Urinary bladder (tissue), 4 donors: ENCODE measurements at places on chromosomes 12 and 14.

GRCh38 chr12:59407799-59408198, 188.0 kb upstream of the SLC16A7 start:
- no peak for DNase-seq

- no peak for DNase-seq
These were observed 37.2 kb downstream of the CACNA2D4 start for GRCh38 chr12:1881301-1881700.

DNA sequence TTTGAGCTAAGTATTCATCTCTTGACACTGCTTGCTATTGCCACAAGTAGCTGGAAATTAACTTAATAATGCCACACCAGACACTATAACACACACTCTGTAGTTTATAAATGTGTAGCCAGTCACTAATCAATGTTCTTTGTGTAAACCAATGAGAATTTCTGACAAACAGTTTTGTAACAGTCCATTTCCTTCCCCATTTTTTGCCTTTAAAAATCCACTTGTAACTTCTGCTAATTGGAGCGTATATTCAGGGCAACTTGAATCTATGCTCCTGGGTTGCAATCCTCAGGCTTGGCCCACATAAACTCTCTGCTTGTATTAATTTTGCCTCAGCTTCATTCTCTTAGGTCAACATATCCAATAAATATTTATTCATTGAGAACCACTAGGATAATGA, 125.0 kb upstream of the DHRS4 start:
- no peak for DNase-seq

DNA sequence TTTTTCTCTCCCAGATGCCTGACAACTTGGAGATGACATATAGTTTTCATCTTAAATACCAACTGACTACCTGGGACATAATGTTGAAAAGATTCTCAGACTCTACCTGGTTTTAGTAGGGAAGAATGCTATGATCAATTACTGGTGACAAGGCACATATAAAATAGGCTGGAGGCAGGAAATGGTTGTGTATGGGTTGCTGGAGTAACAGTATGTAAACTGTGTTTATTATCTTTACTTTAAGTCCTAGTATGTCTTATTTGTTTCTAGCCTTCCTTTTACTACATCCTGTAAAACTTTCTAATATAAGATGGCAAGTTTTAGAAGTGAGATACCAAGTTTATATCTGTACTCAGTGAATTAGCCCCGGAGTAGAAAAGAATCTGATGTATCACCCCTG, 98.1 kb downstream of the NUBPL start:
- DNase-seq: peak; percentile 11

- DNase-seq: no peak
These were observed 88.8 kb downstream of the FUT8 start for GRCh38 chr14:65501328-65501727.

- DNase-seq: no peak
These were observed 663.4 kb upstream of the MIS18BP1 start for GRCh38 chr14:45916340-45916953.

GRCh38 chr14:105931808-105932483, 405.6 kb downstream of the TMEM121 start:
- DNase-seq: no peak

GRCh38 chr12:84757978-84758377, 154.6 kb downstream of the SLC6A15 start:
- no peak for DNase-seq

- DNase-seq: no peak
These were observed 288.2 kb upstream of the TMPO start for GRCh38 chr12:98227162-98227561.

GRCh38 chr12:49091056-49091835, 3.4 kb downstream of the DHH start:
- no peak for DNase-seq

DNA sequence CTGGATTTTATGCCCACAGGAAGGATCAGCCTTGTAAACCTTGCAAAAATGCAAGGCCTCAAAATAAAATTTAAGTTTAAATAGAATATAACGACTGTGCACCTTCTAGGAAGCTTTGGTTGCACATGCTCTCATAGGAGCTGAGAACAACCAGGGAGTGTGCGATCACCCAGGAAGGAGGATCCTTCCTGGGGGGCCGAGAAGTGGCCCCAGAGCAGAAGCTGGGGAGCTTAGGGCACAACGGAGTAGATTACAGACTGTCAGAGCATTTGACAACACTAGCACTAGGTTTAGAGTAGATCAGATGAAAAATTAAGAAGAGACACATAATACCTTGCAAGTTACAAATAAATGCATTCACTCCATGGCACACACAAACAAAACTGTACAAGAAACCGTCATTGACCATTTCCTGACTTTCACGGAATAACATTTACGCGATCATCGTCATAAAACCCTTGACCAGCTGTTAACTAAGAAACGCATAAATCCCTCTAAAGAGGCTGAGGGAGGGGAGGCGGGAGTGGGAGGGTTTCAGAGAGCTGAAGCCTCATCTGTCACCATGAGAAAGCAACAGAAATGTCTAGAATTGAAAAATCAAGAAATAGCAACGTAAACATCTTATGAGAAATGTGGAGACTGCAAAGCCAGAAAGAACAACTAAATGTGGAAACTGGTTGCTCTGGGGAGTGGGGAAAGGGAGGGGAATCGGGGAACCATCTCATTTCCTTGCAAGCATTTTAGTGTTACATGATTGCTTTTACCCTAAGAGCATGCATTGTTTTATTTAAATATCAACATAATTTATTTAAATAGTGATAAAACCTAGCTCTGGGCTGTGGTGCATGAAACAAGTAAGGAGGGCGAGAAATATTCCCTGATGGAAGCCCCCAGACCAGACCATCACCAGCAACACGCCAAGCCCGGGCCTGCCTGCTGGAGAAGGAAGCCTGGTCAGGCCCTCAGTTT, 13.1 kb upstream of the CCDC85C start:
- no peak for DNase-seq

GRCh38 chr12:11968048-11968383, 102.7 kb upstream of the BCL2L14 start:
- DNase-seq: no peak

DNA sequence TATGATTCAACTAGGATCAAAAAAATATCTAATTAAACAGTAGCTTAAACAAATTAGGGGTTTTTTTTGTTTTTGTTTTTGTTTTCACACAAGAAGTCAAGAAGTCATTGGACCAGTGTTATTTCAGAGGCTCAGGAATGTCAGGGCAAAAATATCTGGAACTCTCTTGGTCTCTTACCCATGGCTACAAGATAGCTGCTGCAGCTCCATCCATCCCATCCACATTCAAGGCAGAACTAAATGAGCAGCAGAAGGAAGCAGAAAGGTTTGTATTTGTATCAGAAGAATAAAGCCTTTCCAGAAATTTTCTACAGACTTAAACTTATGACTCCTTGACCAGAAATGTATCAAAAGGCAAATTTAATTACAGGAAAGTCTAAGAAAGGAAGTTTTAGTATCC, 33.8 kb upstream of the BCL2L14 start:
- DNase-seq: no peak

- no peak for DNase-seq
These were observed 111.8 kb downstream of the KIF26A start for GRCh38 chr14:104250175-104250574.

GRCh38 chr14:31687726-31688125, 126.5 kb downstream of the NUBPL start:
- DNase-seq: no peak

DNA sequence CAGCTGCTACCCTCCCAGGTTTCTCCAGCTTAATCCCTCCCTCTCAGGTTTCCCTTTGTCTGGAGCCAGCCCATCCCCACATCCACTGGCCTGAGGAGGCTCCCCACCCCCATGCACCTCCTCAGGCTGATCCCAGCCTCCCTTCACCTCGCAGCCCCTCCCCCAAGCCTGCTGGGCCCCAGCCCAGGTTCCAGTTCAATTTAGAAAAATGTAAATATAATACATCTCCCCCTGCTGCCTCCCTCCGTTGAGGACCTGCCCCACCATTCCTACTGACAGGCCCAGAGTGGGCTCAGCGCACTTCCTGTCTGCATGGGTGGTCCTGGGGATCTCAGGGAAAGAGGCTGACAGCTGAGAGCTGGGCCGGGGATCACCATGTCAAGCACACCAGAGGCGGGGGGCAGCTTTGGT, 155.8 kb downstream of the NTF3 start:
- DNase-seq: no peak

- no peak for DNase-seq
These were observed 98.2 kb downstream of the ZFP36L1 start for GRCh38 chr14:68694516-68695235.
